ENCODE measurements at places on chromosomes 6 and 20.
A peak's percentile ranks its signal among the peaks of the same experiment; 100 is the strongest.

- peak; percentile 26 for DNase-seq
Measured at GRCh38 chr20:34311118-34312023, 8.2 kb upstream of the AHCY start.

GRCh38 chr6:4606821-4607704, 169.1 kb upstream of the CDYL start:
- DNase-seq: no peak

GRCh38 chr6:39929733-39930461, 4.4 kb downstream of the MOCS1 start:
- no peak for DNase-seq

- DNase-seq: no peak
Measured at GRCh38 chr20:57807401-57808263, 97.8 kb upstream of the PMEPA1 start.

- DNase-seq: no peak
Measured at GRCh38 chr6:42454428-42454791, 2.7 kb upstream of the TRERF1 start.

DNA sequence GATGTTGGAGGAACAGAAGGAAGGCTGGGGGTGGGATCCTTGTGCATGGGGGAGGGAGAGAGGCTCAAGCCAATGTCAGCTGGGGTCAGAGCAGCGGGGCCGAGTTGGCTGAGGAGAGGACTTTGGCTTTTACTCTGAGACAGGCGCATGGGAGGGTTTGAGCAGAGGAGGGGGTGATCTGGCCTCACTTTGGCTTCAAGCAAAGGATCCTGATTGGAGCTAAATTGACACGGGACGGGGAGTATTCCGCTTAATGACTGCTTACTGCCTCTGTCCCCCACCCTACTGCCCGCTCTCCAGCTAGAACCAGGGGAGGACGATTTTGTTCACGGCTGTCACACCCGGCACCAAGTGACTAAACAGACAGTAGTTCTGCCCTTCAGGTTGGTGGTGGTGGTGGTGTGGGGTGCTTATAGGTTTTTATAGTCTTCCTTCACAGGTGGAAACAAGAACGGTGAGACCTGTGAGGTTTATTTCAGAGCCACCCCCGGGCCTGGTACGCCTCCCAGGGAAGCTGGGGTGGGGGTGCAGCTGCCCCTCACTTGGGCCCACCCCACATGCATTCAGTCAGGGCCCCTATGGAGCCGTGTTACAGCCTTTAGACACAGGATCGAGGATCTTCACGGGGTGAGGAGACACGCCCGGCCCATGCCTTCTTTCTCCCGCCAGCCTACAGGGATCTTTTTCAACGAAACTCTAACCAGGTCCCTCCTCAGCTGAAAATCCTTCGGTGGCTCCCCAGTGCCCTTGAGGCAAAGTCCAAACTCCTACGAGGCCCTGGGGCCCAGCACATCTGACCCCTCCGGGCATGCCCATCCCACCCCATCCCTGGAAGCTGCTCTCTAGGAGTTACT, 1.3 kb upstream of the SNAI1 start:
- DNase-seq: no peak

- no peak for DNase-seq
Measured at GRCh38 chr6:25010176-25010575, 74.4 kb upstream of the RIPOR2 start.

DNA sequence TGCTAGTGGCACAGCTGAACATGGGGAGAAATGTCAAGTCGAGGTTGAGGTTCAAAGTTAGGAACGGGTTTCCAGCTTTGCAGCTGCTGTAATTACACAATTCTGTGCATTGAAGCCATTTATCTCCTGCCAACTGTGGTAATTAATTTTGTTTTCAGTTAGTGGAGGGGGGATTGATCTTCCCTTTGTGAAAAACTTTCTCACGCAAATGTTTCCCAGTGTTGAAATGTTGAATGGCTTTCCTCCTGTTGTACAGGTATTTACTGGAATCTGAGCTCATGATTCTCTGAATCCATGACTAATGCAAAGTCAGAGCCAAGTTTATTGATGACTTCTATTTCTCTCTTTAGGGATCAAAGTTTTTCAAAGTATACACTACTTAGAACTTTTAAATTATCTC, 198.4 kb upstream of the SLC35B3 start:
- DNase-seq: no peak

GRCh38 chr6:16080204-16080603, 48.7 kb upstream of the MYLIP start:
- no peak for DNase-seq

- DNase-seq: no peak
Measured at GRCh38 chr6:87653074-87653962, 48.7 kb downstream of the AKIRIN2 start.

DNA sequence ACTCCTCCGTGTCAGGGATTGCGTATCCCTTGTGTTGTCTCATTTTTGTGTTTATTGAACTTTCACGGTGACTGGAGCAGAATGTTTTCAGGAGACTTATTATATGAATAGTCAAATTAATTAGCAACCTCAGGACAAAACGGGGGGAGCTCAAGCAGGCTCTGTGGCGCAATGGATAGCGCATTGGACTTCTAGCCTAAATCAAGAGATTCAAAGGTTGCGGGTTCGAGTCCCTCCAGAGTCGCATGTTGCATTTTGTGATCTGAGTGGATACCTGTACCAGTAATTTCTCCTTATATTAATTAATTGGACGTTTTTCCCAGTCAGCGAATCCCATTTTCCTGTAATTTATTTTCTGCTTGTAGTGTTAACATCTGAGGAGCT, 89.1 kb upstream of the ZNF184 start:
- no peak for DNase-seq

DNA sequence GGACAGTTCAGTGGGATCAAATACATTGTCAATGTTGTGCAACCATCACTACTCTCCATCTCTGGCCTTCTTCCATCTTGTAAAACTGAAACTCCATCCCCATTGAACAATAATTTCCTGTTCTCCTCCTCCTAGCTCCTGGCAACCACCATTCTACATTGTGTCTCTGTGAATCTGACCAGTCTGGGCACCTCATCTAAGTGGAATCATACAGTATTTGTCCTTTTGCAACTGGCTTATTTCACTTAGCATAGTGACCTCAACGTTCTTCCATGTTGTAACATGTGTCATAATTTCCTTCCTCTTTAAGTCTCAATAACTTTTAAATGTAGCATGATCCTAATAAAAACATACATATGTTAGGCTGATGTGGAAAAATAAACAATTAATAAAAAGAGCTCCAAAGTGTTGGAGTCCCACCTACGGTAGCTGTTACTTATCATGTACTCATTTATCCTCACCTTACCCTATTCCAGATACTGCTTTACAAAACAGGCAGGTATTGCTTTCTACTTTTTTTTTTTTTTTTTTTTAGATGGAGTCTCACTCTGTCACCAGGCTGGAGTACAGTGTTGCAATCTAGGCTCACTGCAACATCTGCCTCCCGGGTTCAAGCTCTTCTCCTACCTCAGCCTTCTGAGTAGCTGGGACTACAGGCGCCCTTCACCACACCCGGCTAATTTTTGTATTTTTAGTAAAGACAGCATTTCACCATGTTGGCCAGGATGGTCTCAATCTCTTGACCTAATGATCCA, 91.9 kb downstream of the TNFAIP3 start:
- DNase-seq: no peak

DNA sequence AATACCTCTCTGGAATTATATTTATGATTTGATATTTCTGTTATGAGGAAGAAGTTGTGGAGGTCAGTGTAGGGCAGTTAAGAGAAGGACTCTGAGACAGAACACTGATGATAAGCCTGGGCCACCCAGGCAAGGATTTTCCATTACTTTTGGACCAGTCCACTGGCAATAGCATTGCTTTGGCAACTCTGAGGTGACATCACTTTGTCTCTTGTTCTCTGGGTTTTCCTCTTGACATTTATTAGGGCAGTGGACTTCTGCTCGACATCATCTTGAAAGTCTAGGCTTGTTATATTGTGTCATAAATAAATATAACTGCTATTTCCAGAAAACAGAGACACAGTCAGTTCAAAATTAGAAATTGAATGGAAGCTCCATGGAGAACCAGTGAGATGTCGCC, 268.0 kb downstream of the SMOC2 start:
- DNase-seq: no peak

DNA sequence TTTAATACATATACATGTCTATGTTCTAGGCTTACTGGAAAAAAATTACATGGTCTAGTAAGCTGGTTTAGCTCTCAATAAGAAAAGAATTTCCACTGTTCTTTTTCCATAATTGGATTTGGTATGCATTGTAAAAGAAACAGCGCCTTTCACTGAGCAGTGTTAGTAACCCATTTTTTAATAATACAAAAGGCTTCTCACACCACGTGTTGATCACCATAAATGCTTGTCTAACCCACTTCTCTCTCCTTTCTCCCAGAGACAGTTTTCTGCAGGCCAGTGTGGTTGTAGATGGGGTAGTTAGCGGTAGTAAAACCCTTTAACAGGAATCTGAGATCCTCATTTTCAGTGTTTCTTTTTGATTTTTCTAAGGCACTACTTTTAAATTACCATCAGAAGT, 348.7 kb upstream of the MANEA start:
- no peak for DNase-seq

DNA sequence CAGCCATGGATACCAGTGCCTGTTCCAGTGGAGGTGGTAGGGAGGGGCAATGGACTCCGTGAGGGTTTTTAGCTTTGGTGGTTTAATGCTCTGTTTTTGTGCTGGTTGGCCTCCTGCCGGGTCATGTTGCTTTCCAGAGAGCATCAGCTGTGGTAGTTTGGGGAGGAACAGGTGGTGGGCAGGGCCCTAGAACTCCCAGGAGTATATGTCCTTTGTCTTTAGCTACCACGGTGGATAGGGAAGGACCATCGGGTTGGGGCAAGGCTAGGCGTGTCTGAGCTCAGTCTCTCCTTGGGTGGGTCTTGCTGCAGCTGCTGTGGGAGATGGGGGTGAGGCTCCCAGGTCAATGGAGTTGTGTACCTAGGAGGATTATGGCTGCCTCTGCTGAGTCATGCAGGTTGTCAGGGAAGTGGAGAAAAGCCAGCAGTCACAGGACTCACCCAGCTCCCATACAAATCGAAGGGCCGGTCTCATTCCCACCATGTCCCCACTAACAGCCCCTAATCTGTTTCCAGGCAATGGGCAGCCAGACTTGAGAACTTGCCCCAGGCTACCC, 38.9 kb downstream of the MRAP2 start:
- peak; percentile 78 for DNase-seq

DNA sequence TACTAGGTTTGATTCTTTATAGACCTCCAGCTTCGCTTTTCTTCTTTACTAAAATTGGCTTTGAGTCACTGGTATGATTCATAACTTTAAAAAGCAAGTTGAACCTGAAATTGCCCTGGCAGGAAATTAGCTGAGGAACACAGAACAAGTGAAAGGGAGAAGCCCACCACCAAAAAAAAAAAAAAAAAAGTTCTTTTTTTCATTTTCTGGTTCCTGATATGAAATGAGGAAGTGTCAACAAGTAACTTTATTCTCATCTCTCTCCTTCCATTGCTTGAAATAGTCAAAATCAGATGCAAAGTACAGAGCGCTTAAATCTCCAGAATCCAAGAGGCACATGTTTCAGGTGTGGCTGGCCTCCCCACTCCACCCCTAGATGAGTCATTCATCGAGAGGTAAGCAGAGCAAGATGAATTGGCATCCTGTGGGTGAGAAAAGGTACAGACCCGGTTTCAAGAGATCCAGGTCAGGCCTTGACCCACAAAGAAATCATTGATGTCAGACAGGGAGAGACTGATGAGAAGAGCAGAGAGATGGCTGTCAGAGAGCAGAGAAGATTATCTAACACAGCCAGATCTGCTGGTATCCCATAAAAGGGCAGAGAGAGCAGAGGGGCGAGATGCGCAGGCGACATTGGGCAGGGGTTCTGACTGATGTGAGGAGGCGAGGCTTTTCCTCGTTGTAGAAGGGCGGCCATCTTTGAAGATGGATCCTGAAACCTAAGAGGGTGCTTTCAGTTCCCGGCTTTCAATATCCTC, 54.8 kb upstream of the MBOAT1 start:
- no peak for DNase-seq

DNA sequence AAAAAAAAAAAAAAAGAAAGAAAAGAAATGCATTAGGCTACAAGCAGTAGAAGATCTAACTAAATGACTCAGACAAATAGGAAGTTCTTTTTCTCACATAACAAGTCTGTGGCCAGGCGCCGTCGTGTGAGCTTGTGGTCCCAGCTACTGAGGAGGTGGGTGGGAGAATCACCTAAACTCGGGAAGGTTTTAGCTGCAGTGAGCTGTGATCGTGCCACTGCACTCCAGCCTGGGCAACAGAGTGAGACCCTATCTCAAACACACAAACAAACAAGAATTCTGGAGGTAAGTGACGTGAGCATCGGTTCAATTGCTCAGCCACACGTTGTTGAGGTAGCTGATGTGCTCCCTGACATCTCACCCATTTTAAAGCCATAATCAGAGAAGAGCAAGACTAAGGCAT, 37.9 kb upstream of the SLC23A2 start:
- no peak for DNase-seq

DNA sequence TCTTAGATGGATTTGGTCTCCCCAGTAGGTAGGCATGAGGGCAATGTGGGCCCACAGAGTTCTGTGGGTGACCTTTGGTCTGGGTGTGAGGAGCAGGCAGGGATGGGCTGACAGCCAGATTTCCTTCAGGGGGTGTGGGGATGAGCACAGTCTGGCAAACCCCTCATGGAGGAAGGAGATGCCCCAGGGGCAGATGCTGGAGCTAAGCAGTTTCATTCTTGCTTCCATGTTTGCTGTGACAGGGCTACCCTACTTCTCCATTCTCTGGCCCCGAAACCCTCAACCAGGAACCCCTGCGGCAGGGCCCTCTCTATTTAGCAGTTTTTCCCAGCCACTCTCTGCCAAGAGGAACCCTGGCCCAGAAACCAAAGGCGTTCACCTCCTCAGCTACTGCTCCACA, 40.4 kb downstream of the GCLC start:
- no peak for DNase-seq

DNA sequence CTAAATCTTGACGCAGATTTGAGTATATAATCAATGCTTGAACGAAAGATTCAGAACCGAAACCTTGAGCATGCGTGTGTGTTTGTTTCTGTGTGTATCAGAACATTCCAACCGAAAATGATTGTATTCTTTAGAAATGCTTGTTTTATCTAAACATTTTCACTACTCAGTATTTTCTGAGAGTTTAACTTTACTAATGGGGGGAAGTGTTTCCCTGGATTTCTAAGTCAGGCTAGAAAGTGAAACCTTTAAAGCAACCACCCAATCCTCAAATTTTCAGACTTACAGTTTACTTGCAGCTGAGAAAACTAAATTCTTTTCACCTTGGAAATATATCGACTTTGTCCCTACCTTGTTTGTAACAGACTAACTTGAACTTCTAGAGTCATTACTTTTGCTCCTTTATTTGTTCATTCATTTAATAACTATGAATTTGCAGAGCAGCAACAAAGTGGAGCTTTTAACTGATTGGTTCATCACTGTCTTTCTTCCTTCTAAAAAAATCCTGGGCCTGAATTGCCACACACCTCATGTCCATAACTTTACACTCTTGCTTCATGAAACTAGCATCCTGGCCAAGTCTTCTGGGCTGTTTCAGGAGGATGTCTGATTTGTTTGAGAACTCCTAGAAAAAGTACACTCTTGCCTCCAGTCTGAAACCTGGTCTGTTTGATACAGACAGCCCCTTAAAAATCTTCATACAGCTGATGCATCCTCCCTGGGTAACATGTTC, 77.8 kb upstream of the XRN2 start:
- DNase-seq: no peak
